ENCODE measurements at places on chromosomes 3 and 15. TPM values are rescaled to one million over a fixed set of nuclear protein-coding genes. Genes with fewer than 3 reads are reported as not detected.

GOLGA6A gene
- total RNA-seq = not detected

PIGB gene
- 6.1 TPM for total RNA-seq

MOBP gene
- not detected for total RNA-seq

OXTR gene
- 0.05 TPM for total RNA-seq

- H3K27me3 ChIP-seq = no peaks in the 10 kb centered on the region
- no peaks in the 10 kb centered on the region for H3K36me3 ChIP-seq
- no peak overlapping the region for H3K27ac ChIP-seq
- no peak overlapping the region for H3K4me3 ChIP-seq
Observed at GRCh38 chr3:50375258-50375931, 16.1 kb upstream of the TMEM115 start.

DNA sequence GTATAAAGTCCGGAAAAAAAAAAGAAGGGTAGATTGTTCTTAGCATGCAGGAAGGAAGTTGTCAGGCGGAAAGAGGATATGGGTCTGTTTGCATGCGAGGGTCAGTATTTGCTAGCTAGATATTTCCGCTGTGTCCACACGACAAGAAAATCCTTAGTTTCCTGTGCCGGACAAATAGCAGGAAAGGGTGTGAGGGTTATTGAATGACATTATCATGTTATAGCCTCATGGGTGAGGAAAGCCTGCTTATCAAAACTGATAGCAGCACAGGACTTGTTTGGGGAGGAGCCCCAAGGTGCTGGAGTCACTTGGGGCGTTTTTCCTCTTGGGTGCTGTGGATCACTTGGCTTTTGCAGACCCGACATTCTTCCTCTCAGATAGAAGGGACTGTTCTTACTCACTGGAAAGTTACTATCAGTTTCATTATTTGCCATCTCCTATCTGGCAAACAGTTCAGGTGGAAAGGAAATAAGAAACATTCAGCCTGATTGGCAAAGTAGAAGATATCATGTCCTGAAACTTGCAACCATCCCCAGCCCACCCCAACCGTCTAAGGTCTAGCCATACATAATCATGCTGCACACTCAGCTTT is 127.2 kb upstream of the DPH6 start:
- H3K27ac ChIP-seq = no peak overlapping the region
- H3K4me1 ChIP-seq = no peaks in the 10 kb centered on the region
- no peaks in the 10 kb centered on the region for H3K27me3 ChIP-seq
- H3K36me3 ChIP-seq = no peaks in the 10 kb centered on the region

DNA sequence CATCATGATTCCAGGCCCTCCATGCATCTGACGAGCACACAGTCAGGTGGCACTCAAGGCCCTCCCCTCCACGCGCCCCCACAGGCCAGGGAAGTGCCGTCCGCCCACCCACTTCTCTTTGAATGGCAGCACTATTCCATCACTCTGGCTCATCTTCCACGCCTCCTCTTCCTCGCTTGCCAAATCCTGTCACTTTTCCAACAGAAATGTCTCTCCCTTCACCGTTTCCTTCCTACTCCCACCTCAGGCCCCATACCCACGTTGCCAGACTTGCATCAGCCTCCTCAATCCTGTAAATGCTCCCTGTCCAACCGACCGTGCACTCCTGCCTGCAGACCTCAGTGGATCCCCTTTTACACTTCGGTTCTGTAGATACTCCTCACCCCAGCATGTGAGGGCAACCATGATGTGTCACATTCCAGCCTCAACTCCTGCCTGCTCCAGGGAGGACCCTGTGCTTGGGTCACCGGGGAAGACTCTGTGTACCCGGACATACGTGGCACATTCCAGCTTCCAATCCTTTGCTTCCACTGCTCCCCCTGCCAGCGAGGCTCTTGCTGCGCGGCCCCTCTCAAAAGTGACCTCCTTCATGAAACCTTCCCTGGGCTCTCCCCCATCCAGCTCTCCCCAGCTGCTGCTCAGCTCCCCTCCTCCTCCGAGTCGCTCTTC is 29.6 kb downstream of the ADCY5 start:
- H3K36me3 ChIP-seq = no peaks in the 10 kb centered on the region
- peaks cover 8% of the 10 kb centered on the region for H3K4me1 ChIP-seq
- no peak overlapping the region for H3K4me3 ChIP-seq
